ENCODE measurements at places on chromosomes 4 and X.

DNA sequence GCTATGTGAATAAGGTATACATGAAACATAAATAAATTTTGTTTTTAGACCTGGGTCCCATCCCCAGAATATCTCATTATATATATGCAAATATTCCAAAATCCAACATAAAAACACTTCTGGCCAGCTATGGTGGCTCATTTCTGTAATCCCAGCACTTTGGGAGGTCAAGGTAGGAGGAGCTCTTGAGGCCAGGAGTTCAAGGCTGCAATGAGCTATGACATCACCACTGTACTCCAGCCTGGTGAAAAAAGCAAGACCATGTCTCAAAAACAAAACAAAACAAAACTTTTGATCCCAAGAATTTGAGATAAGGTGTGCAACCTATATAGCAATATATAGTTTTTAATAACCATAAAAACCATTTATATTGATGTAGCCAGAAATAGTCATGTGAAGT, 5.4 kb upstream of the ADGRA3 start:
- no peak for DNase-seq

GRCh38 chrX:48071986-48072605, 656 bp upstream of the ZNF630 start:
- no peak for DNase-seq

GRCh38 chr4:10619855-10620254, 64.7 kb downstream of the CLNK start:
- no peak for DNase-seq

DNA sequence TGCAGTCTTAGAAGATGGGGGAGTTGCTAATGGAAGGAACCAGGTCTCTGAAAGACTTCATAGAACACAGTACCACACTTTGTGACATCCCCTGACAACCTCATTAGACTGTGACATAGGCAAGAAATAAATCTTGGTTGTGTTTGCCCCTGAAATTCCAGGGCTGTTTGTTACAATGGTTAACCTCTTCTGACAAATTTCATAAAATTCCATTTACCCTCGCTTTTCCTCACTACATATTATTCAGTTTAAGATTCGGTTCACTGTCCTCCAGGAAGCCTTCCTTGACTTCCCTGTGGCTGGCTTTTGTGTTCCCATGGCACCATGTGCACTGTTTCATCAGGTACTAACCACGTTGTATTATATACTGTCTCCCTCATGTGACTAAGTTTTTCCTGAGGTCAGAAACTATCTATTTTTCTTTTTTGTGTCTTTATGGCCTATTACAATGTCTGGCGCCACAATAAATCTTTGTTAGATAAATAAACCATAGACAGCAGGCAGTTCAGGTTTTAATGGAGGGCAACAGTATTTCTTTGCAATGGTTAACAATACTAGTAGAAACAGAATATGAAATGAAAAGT, 54.2 kb downstream of the ATXN3L start:
- DNase-seq: no peak

DNA sequence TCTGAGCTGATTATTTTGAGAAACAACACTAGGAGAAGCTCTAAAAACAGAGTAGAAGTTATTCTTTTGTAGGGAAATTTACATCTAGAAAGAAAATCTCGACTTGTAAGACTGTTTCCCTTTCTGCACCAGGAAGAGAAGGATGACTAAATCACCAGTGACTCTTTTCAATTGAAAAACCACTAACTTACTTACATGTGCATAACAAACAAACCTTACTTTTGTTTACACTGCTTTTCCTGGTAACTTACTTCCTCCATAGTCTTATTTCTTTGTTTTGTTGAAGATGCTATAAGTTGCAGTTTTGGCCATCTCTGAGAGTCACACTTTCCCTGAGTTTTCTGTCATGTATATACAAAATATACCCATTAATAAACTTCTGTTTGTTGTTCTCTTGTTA, 293.6 kb upstream of the FAT4 start:
- no peak for DNase-seq

DNA sequence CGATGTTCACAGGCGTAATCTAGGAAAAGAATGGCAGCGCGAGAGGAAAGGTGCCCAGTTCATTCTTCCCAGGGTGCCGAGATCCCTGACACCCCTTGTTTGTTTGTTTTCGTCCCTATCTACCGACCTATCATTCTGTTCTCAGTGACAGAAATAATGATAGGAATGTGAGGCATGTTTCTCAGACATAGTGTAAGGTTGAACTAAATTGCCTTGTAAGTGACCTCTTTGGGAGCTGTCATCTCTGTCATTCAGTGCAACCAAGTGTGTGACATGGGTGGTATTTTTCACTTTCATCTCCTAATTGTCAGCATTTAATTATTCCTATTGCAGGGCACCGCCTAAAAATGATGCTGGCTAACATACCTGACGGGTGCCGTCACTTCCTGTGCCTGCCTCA, 24.4 kb downstream of the CLDN22 start:
- no peak for DNase-seq

DNA sequence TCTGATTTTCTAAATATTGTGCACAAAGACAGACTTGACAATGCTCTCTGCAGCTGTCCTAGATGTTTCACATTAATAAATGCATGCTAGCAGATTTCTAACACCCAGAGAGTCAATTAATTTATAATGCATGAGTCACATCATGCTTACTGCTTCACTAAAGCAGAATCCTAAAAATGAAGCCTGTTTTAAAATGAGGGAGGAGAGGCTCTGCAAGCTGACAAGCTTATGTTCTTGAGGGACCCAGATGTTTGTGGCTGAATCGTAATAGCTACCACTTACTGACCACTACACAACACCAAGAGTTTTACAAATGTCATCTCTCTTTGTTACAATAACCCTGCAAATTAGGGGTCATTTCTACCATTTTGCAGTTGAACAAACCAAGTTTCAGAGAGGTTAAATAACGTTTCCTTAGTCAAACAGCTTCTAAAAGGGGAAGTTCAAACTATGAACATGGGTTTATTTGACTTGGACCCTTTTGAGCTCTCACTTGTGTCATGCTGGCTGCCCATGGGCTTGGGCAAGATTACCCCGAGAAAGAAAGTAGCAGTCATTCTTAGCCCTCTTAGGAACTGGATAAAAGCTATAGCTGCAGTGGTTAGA, 262.7 kb upstream of the ETNPPL start:
- no peak for DNase-seq

DNA sequence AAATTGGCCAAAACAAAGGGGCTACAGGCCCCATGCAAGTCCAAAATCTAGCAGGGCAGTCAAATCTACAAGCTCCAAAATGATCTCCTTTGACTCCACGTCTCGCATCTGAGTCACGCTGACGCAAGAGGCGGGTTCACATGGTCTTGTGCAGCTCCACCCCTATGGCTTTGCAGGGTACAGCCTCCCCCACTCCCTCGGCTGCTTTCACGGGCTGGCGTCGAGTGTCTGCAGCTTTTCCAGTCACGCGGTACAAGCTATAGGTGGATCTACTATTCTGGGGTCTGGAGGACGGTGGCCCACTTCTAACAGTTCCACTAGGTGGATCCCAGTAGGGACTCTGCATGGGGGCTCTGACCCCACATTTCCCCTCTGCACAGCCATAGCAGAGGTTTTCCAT, 99.2 kb upstream of the KCNIP4 start:
- no peak for DNase-seq

- DNase-seq: no peak
Measured at GRCh38 chr4:2615821-2616220, 79.4 kb downstream of the FAM193A start.

GRCh38 chrX:14832586-14832985, 40.3 kb downstream of the FANCB start:
- DNase-seq: no peak

DNA sequence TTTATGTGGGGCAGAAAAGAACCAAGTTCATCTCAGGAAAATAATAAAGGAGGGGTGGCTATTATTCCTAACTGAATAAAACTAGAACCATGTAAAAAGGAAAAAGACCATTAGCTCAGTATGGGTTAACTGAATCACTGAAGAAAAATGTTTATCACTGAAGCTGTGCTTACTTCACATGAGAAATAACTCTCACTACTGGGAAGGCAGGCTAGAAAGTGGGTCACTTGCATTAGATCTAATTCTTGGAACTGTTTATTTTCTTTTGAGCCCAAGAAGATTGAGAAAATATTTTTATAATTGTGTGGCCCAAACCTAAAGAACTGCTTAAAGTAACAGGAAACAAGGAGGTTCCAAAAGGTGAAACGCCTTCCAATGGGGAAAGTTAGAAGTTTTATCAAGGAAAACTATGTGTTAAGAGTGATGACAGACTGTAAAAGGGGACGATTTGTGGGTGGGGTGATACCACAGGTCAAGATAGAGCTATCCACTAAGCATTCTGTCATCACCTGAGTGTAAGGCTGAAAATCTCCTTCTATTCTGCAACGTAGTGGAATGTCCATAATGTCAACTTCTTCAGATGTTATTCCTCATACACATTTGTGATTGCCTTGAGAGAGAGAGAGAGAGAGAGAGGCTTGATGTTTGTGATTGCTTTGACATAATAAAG, 1083.5 kb downstream of the PCDH7 start:
- DNase-seq: no peak

GRCh38 chrX:46376246-46376885, 168.9 kb downstream of the ZNF674 start:
- peak; percentile 35 for DNase-seq

GRCh38 chrX:19576742-19577141, 61.4 kb upstream of the MAP3K15 start:
- no peak for DNase-seq

DNA sequence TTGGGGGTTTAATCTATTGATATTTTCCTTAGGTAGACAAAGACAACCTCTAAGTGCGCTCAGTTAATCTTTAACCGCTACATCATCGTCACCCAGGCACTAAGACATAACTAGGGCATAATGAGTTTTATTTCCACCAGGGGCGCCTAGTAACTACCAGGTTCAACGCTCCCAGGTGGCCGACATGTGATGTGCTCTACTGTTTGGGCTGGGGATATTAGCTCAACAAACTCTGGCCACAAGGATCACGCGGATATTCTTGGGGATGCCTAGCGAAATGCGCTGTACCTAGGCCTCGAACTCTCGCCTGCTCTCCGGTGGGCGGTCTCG, 915 bp upstream of the RAB33B start:
- DNase-seq: no peak

DNA sequence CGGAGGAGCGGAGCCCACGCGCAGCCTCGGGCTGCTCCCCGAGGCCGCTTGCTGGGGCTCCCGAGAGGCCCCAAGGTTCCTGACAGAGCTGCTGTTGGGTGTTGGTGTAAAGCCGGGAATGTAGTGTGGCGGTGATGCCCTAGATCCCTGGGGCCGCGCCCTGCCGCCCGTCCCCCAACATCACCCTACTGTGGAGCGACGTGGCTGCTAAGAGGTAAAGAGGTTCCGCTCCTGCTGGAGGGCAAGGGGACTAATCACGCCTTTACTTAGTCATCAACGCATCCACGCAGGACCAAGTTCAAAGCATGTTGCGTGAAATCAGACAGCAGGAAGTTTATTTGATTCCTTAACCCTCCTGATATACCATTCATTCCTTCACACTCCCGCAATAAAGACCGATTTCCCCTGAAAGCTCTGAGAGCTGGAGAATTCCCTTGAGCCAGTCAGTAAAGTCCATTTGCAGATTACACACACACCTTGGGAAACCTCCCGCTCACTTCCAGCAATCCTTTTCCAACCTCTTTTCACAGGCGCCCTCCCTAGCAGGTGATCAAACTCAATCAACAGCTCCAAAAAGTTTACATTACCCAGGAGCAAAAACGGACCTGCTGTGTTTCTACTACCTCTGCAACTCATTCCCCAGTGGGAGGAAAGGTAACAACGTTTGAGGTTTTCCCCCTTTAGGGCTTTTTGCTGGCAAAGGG, 579 bp upstream of the GABRA2 start:
- no peak for DNase-seq

- no peak for DNase-seq
Measured at GRCh38 chr4:186307916-186308315, 41.9 kb downstream of the F11 start.

GRCh38 chr4:10643600-10644425, 40.8 kb downstream of the CLNK start:
- no peak for DNase-seq

DNA sequence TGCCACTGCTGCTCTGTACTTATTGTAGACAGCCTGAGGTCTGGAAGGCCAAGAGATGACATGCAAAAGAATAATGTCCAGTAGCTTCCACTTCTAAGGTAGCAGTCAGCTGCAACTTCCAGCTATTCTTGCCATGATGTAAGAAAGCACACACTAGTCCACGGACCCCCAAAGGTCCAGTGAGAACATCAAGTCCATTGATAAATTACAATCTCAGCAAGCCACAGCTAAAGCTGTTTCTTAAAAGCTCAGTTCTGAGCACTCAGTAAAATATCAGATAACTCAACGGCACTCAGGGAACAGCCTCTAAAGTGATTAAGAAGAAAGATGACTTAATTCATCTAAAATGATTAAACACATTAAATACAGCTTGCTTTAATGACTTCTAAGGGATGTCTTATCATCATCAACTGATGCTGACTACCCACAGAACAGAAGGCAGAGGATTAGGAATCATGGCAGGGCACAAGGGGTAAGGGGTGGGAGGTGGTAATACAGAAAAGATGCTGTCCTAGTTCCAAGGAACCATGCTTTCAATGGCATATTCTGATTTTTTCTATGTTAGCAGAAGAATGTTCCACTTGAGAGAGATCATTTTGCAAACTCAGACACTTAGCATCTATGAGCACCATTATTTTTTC, 99.1 kb upstream of the CBR4 start:
- DNase-seq: no peak

GRCh38 chr4:2426711-2427275, 8.0 kb downstream of the CFAP99 start:
- DNase-seq: no peak

DNA sequence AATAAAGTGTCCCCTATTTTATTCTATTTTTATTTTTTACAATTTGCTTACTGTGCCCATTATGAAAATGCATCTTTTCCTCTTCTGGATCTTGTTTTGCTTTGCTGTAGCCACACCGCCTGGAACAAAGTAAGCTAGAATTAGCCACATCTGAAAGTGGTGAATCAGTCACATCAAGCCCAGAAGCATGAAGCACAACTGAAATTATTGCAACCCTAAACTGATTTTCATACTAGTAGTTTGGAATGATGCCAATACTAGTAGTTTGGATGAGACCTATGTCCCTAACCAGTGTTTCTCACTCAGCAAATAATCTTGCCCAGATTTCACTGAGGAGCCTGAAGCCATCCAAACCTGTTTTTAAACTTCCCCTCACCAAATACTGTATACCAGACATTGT, 303.0 kb downstream of the EPHA5 start:
- DNase-seq: no peak

DNA sequence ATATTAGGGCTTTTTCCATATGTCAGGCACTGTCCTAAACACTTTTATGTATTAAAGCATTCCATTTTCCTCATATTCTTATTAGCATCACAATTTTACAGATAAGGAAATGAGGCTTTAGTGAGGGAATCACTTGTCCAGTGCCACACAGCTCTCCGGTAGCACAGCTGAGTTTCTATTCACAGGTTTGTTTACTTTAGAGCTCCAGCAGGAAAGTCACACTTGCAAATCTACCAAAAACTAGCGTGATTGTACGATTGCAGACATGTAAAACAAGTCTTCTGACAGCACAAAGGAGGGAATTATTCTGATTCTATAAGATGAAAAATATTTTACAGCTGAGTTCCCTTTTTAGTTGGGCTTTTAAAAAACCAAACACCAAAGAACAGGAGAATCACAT, 472.1 kb downstream of the TMA16 start:
- no peak for DNase-seq

Data from AG09319 (cell line).